ENCODE measurements at places on chromosomes 6 and 20.

DNA sequence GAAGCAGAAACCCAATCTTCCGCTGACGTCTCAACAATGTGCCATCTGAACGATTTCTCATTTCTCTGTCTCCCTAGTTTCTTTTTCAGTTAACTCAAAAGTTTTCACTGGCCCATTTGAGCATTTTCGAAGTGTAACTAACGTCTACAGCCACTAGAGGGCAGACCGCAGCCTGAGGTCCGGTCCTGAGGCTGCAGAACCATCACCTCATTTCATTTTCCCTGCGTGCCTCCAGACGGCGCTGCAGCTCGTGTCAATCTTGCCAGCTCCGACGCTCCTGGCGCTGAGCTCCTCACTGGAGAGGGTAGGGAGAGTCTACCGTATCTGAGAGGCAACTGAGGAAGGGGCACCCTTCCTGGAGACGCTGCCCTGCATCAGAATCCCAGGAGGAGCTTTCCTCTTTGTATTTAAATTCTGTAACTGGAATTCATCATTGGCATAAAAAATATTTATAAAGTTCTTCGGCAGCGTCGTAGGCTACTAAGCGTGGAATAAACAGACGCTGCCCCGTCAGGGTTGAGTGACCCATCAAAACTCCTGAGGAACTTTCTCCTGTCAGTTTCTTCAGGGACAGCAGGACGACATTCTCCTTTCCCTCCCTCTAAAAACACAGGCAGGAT lies 28.5 kb upstream of the DTNBP1 start:
- peak; percentile 81 for DNase-seq

GRCh38 chr6:93453956-93454355 lies 34.6 kb upstream of the EPHA7 start:
- DNase-seq, result no peak

- DNase-seq, result no peak
Measured at GRCh38 chr6:111252726-111253125, 165.4 kb downstream of the SLC16A10 start.

GRCh38 chr6:122799140-122799745 lies 10.2 kb downstream of the SMPDL3A start:
- DNase-seq, result no peak

- no peak for DNase-seq
Measured at GRCh38 chr6:119116712-119117281, 38.3 kb upstream of the FAM184A start.

GRCh38 chr20:46176739-46177378 lies 58.7 kb downstream of the CD40 start:
- no peak for DNase-seq

- DNase-seq, result no peak
Measured at GRCh38 chr6:80321011-80321410, 214.5 kb downstream of the BCKDHB start.

- DNase-seq, result no peak
Measured at GRCh38 chr6:167405778-167406532, 81.1 kb downstream of the TTLL2 start.

- DNase-seq, result no peak
Measured at GRCh38 chr6:160007611-160008010, 38.7 kb downstream of the IGF2R start.

GRCh38 chr6:115514656-115515055 lies 546.0 kb downstream of the FRK start:
- no peak for DNase-seq

GRCh38 chr6:7668936-7669335 lies 57.0 kb upstream of the BMP6 start:
- DNase-seq, result no peak

GRCh38 chr6:37783025-37783855 lies 36.3 kb upstream of the ZFAND3 start:
- no peak for DNase-seq

DNA sequence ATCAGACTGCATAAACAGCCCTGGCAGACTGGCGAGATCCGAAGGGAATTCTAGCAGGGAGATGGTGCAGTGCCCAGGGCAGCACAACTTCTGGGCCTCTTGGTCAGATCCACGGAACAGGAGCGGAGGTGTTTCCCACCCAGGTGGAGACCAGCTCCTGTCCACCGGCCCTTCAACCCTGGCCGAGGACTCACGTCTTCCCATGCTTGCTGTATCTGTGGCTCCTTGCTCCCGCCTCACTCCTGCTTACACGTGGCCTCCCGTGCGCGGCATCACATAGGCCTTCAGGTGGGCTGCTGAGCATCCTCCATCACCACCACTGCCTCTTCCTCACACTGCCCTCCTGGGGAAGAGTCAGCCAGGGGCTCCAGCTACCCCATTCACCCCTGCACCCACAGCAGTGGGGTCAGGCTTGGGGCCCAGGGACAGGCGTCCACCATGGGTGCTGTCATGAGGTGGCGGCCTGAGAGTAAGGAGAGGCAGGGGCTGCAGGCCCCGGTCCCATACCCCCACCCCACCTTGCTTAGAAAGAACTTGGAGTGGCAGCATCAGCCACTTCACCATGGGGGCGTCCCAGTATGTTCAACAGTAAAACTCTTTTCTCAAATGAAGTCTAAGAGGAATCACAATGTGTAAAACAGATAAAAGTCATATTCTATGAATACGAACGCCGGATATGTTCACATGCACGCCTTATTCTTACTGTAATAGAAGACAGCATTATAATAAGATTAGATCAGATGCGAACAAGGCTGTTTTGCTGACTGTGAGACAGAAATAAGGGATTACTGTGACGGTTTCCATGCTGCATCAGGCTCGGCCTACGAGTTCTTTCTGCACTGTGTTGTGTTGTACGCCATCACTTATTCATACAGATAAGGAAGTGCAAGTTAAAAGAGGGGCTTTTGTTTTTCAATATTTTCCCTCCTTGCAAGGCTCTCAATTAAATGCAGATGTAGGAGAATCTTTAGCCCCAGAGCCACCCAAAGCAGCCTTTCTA lies 165.4 kb downstream of the GRM4 start:
- DNase-seq, result no peak

DNA sequence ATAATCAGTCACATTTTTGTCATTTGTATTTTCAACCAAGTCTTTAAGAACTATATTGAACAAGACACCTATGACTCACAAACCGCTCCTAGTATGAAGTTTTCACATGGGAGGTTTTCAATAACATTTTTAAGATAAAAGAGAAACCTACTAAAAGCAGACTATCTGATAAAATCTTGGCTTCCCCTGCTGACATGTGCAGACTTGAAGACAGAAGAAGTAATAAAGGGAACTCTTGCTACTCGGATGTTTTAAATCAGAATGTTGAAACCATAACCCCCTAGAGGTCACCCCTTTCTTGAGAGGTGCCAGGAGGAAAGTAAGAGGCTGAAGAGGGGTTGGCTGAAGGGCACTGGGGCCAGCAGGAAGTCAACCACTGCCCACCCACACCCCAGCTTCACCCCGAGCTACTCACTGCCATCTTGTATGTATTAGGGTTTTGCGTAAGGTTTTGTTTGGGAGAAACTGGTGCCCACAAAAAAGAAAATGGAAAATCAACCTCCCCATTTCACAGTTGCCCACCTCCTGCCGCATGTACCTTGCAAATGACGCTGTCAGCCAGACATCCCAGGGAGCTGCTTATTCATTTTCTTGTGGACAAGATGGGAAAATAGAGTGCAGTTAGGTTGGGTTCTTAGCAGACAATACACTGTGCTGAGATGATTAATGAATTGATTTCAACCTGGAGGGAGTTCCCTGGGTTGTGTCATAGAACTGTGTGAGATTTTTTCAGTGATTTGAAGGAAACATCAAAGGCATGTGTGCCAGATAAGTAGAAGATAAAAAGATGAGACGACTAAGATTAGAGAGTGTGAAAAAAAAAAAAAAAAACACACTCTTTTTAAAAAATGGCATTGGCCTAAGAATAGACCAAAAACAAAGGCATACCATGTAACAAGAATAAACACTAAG lies 83.2 kb upstream of the TAB2 start:
- DNase-seq, result peak; percentile 72

DNA sequence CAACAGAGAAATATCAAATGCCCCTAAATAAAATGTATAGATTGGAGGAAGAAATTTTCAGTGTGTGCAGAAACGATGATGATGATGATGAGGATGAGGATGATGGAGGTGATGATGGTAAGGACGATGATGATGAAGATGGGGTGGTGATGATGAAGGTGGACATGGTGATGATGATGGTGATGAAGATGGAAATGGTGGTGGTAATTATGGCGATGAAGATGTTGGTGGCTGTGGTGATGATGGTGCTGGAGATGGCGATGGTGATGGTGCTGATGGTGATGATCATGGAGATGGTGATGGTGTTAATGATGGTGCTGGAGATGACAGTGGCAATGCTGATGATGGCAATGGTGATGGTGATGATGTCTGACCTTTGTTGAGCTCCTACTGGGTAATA lies 141.2 kb downstream of the DHX35 start:
- no peak for DNase-seq

DNA sequence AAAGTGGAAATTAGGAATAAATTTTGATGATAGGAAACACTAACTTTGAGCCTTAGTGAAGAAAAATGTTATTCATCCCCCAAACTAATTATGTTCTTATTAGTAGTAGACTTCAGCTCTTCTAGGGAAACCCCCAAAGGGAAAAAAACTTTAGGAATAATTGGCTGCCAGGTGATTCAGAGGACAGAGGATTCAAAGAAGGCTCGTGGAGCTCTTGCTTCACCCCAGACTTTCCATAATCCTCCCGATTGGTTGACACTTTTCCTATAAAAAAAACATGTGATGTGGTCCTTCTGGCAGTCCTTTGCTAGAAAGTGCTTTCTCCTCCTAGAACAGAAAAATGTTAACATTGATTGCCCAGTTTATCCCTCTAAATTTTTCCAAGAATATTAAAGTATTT lies 5.6 kb upstream of the CCDC170 start:
- no peak for DNase-seq
